Vein endothelial cell (primary cell): ENCODE measurements at places on chromosomes 12 and 14. TPM values are rescaled to one million over a fixed set of nuclear protein-coding genes. Genes with fewer than 3 reads are reported as not detected.

Gene RNF212B
- total RNA-seq, result not detected in 2 replicates

Gene PTHLH
- total RNA-seq, result 0.33 and 0.86 TPM in 2 replicates

Gene CCDC85C
- 24.6 and 36.3 TPM in 2 replicates for total RNA-seq

Gene PLBD1
- total RNA-seq, result 0.10 TPM in 1 of 2 replicates, not detected in the other
